ENCODE measurements at places on chromosomes 3 and 15.

DNA sequence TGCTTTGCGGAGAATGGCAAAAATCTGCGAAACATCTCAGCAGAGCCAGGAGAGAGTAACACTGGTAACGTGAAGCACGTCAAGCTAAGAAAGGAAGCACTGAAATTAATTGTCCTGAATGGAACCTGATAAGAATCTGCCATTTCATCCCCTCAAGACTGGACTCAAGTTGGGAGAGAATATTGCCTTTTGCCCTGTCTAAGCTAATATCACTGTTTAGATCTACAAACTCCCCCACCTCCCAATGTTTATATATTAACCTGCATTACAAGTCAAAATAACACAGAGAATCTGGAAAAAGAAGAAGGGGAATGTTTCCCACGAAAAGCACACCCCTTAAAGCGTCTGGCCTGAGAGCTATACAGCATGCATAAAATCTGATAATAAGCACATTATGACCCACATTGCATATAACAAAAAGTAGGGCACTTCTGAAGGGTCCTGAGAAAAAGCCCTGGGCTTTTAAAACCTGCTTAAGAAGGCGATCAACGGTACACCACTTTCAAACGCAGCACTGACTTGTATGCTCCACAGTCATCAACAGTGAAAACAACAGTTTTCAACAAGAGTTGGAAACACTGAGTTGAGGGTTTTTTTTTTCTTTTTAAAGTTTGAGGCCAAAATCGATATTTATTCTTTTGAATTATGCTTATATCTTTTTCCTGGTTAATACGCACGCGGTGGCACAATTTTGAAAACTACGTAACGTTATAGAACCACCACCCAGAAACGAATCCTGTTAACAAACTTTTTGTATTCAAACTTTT is 1.4 kb upstream of the KAT2B start:
- no peak for DNase-seq

DNA sequence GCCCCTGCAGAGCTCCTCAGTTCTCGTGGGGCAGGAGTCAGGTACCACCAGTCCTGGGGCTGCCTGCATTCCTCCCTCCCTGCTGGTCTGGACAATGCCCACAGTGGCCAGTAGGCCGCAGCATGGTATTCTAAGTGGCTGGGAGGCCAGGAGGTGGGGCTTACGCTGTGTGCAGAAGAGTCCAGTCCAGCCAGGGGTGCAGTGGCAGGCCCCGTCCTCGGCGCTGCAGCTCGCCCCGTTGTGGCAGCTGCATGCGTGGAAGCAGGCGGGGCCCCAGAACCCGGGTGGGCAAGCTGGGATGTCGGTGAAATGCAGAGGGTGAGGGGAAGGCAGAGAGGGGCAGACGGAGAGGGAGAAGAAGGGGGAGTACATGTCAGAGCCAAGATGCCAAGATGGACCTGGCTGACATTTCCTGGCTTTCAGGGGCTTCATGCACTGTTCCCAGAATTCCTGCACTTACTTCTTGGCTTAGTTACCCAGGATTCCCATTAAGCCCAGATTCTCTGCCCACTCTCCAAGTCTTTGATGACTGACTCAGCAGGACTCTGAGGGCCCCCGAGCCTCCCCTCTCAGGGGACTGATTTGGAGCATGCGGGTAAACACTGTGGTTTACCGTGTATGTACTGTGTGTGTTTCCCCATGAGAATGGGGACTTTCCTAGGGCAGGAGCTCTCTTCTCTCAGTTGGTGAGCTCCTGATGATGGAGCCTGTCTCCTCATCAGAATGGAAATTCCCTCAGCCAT is 47.5 kb downstream of the RAB11A start:
- peak; percentile 15 for DNase-seq

DNA sequence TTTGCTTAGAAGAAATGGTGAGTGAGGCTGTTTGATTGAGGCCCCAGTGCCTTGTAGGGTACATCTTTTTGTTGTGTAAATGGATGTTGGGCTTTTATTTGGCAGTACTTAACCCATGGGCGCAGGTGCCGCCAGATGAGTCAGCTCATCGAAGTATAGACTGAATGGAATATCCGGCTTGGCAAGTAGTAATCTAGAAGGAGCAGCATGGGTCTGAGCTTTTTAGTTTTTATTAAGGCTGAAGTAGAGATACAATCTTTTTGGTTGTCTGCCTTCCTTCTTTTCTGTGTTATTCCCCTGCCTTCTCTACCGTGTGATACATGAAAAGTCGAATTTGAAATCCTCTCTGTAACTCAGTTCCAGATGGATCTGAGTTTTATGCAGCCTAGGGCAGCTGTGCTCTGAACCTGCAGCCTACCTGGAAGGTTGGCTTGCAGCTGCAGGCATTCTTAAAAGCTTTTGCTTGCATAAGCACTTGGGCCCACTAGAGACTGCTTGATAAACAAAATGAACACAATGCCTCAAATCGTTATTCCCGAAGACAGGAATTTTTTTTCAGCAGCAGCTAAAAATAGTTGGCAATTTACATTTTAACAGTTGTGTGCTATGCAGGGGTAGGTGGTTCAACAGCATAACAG is 177.5 kb upstream of the CGNL1 start:
- DNase-seq = no peak

DNA sequence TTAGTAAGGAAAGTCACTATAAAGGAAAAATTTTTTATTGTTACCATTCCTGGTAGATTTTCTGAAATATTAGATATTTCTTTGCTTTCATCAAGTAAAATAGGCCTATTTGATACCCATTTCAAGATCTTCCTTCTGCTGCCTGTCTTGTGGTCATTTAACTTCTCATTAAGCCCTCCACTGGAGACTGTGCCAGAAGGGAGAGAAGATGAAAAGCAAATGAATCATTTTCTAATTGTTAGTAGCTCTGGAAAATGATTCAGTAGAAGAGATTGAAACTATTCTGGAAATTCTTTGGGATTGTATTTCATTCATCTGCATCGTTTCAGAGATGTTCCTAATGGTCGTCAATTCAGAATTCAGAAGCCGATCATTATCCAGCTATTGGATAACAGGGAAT is 3.2 kb downstream of the KCTD6 start:
- no peak for DNase-seq

DNA sequence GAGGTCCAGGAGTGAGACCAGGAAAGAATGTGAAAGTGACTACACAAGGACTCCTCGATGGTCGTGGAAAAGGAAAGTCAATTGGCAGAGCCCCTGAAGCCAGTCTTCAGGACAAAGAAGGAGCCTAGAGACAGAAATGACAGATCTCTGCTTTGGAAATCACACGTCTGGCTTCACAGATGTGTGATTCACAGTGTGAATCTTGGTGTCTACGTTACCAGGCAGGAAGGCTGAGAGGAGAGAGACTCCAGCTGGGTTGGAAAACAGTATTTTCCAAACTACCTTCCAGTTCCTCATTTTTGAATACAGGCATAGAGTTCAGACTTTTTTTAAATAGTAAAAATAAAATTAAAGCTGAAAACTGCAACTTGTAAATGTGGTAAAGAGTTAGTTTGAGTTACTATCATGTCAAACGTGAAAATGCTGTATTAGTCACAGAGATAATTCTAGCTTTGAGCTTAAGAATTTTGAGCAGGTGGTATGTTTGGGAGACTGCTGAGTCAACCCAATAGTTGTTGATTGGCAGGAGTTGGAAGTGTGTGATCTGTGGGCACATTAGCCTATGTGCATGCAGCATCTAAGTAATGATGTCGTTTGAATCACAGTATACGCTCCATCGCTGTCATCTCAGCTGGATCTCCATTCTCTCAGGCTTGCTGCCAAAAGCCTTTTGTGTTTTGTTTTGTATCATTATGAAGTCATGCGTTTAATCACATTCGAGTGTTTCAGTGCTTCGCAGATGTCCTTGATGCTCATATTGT is 6.0 kb downstream of the CCR2 start:
- no peak for DNase-seq

- DNase-seq = no peak
These were observed 75.1 kb downstream of the ARRDC4 start for GRCh38 chr15:98035577-98036010.

DNA sequence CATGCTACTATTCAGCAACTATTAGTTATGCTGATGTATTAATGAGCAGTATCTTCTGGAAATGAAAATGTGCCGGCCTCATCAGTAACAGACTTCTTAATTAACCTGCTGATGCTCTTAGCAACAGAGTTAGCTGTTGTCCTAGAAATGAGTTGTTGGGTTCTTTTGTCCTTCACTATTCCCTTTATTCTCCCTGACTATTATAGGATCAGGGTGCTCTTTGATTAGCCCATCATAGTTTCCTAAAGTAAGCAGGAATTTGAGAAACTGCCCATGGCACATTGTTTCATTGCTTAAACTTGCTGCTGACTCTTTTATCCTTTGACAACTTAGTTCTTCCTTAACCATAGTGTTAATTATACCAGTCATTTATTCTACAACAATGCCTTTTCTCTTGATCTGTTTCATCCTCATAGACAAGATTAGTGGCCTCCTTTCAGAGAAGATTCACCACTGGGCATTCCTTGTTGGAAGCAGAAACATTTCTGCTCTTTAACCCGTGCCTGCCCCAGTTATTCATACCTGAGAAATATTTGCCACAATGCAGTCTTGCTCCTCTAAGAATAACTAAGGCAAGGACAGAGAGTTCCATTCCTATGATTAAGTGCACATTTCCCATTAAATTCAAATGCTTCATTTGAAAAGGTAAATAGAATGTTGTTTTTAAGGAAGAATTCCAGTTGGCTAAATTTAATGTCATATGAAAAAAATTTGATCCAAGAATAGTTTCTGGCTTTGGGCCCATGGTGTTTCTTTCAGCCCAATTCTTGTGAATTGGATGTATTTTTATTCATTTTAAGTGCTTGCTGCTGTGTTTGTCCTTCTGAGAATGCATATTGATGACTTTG is 573.3 kb upstream of the TBL1XR1 start:
- no peak for DNase-seq

DNA sequence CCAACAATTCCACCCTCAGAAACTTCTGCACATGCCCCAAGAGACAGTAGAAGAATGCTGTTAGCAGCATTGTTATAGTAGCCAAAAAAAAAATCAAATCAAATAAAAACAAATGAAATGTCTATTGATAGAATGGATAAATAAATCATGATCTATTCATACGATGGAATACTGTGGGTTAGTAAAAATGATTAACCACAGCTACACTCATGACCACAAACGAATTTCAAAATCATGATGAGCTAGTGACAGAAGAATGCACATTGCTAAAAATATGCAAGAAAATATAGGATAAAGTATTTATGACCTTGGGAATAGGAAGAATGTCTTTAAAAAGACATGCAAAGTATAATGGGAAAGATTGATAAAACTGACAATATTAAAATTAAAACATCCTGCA is 57.5 kb upstream of the ACAN start:
- no peak for DNase-seq

GRCh38 chr3:101128786-101129185 is 135.6 kb upstream of the ABI3BP start:
- no peak for DNase-seq

DNA sequence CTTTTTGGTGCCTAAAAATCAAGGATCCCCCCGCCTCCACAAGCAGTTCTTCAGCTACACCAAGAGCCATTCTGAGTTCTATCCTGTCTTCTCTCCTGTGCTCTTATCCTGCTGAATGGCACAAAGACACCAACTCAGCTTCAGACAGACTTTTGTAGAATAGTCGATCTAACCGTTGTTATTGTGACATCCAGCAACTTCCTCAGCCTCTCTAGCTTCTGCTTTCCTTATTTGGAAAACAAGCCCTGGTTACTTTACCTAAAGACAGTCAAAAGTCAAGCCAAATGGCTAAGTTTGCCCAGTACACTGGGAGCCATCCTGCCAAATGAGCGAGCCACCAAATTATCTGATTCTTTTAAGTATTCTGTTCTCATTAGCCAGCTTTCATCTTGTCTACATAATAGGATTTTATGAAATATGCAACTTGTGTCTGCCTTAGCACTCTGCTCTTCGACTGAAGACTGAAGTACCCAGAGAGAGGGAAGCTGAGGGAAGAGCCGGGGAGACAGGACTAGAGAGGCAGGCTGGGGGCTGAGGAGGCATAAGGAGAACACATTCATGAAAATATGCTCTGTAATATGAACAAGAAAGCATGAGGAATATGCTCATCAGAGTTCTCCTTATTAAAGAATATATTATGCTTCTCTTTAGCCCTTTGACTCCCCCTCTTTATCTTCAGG is 35.1 kb downstream of the LYZL4 start:
- no peak for DNase-seq

- peak; percentile 98 for DNase-seq
These were observed 26.5 kb downstream of the ATRIP start for GRCh38 chr3:48472923-48473616.

GRCh38 chr3:71369701-71370391 is 213.7 kb downstream of the FOXP1 start:
- no peak for DNase-seq

DNA sequence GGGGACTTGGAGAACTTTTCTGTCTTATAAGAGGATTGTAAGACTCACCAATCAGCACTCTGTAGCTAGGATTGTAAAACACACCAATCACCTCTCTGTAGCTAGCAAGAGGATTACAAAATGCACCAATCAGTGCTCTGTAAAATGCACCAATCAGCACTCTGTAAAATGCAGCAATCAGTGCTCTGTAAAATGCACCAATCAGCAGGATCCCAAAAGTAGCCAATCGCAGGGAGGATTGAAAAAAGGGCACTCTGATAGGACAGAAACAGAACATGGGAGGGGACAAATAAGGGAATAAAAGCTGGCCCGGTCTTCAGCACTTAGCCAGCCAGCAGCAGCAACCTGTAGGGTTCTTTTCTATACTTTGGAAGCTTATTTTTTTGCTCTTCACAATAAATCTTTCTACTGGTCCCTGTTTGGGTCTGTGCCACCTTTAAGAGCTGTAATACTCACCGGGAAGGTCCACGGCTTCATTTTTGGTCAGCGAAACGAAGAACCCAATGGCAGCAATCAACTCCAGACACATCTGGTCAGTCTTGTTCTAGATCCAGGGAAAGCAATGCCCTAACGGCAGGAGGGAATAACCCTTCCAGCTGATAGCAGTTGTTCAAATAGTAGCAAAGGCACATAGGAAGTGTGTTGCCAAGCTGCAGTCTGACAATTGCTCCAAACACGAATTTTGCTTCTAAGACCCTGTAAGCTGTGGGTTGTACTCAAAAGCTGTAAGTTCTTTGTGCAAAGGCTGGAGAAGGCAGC is 135.6 kb downstream of the TJP1 start:
- DNase-seq = no peak

- no peak for DNase-seq
These were observed 12.2 kb downstream of the ZNF774 start for GRCh38 chr15:90364251-90364650.

DNA sequence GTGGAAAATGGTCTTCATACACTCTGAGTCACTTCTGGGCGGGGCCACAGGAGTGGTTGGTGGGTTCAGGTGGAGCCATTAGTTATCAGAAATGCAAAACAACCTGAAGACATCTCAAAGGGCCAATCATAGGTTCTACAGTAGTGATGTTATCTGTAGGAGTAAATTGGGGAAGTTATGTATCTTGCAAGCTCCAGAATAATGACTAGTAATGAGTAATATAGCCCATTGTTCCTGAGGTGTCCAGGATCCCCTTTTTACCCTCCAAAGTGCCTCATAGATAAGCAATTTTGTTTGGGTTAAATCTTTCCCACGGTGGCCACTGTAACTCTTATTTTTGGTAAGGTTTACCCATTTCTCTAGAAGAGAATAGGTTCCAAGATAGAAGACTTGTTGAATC is 91.7 kb downstream of the PIK3R4 start:
- DNase-seq = no peak
